ENCODE measurements at places on chromosomes 3 and 15.

- no peak for DNase-seq
Observed at GRCh38 chr3:134543113-134543512, 57.3 kb downstream of the CEP63 start.

DNA sequence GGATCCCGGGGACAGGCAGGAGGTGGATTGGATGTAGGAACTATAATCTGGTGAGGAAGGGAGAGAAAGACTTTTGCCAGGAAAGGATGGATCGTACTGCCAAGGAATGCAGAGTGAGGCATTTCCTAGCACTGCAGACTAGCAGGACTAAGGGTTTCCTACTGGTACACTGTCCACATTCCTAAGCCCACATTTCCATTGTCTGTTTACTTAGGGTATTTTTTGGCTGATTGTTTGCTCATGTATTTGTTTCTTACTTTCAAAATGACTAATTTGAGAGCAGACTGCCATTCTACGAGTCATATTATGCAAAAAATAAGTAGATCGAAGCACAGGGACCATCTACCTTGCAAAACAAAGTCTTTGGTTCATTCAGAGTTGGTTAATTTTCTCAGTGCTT lies 1029.5 kb upstream of the NR2F2 start:
- DNase-seq = no peak

DNA sequence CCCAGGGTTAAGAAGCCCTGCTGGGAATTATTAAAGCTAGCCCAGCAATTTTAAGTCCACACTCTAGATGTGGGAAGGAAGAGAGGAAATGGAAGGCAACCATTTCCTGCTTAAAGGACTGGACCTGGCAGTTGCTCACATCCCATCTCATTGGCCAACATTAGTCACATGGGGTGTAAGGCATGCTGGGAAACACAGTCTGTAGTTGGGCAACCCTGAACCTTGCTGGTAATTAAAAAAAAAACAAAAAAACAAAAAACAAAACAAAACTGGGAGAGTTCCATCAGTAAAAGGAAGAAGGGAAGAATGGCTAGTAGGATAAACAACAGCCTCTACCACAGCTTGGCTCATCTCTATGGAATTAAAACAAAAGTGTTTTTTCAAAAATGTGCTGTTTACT lies 136.0 kb downstream of the VGLL4 start:
- DNase-seq = no peak

DNA sequence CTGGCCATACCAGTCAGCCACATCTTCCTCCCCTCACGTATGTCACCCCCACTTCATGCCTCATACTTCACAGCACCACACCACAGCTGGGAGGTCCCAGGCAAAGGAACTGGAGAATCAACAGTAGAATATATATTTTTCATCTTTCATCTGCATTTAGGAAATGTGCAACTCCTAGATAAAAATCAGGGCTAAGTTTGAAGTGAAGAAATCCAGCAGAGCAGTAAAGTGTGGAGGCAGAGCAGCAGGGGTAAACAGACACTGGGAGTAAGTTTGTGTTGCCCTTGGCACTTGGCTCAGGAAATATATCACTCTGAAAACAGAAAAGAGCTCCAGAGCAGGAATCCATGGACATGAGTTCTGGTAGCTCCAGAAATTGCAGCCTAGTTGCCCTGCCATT lies 2.8 kb upstream of the HERC1 start:
- no peak for DNase-seq
